H54 (cell line): ENCODE measurements at places on chromosomes 3 and 15.

GRCh38 chr3:176766862-176767261, 430.4 kb downstream of the TBL1XR1 start:
- no peak for DNase-seq

DNA sequence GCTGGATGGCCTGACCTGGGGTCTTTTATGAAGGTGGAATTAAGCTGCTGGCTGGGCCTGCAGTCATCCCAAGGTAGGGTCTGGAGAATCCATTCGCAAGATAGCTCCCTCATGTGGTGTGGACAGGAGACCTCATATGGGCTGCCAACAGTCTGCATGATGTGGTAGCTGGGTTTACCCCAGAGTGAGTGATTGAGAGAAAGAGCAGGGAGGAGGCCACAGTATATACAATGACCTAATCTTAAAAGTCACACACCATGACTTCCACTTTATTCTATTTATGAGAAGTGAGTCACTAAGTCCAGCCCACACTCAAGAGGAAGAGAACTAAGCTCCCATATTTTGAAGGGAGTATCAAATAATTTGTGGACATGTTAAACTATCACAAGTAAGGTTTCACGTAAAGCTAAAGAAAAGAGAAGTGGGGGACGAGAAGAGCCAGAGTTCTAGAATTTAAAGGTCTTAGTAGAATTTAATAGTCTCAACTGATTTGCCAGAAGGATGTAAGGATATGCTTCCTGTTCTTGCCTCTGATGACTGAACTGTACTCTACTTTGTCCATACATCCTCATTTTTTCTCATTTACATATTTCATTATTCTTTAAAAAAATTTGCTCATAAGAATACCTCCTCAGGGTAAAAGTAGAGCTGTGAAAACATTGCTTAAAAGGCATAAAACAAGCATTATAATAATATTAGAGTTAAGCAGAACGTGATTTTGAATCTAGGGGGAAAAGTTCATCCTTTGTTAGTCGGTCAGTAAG, 184.4 kb downstream of the PEX5L start:
- DNase-seq, result peak; percentile 47

GRCh38 chr3:6078436-6078835, 782.5 kb upstream of the GRM7 start:
- no peak for DNase-seq

GRCh38 chr15:94296717-94297116, 65.4 kb downstream of the MCTP2 start:
- DNase-seq, result no peak

GRCh38 chr15:46344915-46345314, 710.1 kb downstream of the SQOR start:
- no peak for DNase-seq

DNA sequence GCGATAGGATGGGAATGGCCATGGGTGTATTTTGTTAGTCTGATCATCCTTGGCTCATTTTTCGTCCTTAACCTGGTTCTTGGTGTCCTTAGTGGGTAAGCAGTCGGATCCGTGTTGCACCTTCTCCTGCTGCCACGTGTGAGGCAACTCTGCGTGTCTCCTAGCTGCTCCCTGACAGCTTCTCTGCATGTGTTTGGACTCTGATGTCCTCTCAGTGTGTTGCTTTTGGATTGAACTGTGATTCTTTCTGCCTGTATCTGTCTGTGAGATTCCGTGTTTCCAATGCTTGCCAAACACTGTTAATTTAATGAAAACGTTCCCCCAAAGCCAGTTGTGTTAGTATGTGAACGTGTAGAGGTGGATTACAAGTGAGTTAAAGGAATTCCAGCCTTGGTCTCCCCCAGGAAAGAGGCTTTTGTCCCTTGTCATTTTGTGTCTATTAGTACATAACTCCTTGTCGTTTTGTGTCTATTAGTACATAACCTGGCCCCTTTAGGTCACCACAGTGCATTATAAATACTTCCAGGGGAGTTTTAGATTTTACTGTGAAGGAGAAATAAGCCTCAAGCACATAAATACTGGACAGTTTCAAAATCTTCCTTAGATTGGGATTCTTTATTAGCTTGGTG, 172.4 kb downstream of the CHDH start:
- no peak for DNase-seq

- DNase-seq, result no peak
Observed at GRCh38 chr3:159819676-159820075, 169.0 kb upstream of the IL12A start.

DNA sequence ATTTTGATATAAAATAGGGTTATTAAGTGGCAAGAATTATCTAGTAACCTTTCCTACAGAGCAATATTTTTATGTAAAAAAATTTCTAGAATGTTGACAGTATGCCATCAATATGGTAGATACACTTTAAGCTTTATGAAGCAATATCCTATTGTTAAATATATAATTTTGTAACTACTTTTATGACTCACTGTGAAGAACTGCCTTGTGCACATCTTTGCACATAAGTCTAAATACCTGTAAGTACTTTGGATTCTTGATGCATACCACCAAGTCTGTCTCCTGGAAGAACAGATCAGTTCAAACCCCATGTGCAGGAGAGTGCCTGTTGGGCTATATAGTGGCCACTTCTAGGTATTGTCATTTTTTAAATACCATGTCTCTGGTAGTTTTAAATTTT, 205.7 kb upstream of the EIF1B start:
- no peak for DNase-seq

- DNase-seq, result no peak
Observed at GRCh38 chr3:127590282-127590592, 296 bp downstream of the TPRA1 start.

GRCh38 chr15:38411902-38412301, 42.0 kb upstream of the FAM98B start:
- DNase-seq, result no peak

GRCh38 chr15:83955806-83956265, 279.7 kb upstream of the GOLGA6L4 start:
- no peak for DNase-seq

DNA sequence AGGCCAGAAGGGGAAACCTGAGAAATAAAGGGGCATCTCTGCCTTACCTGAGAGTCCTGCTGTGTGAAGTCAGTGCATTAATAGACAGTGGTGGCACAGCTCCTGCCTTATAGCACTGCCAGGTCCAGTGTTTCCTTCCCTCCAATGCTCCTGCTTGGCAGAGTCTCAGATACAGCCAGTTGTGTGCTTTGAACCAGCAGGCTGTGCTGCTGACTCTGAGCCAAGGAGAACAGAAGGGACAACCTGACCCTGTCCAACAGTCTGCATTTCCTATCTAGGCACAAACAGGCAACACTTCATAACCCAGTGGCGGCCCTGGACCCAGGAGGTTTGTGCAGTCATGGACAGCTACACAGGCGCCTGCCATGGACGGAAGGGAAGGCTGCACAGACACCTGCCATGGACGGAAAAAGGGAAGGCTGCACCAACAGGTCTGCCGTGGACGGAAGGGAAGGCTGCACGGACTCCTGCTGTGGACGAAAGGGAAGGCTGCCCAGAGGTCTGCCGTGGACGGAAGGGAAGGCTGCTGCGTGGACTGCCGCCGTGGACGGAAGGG, 33.9 kb upstream of the PLXNA1 start:
- DNase-seq, result no peak

GRCh38 chr15:85692873-85693272, 101.9 kb downstream of the KLHL25 start:
- no peak for DNase-seq

DNA sequence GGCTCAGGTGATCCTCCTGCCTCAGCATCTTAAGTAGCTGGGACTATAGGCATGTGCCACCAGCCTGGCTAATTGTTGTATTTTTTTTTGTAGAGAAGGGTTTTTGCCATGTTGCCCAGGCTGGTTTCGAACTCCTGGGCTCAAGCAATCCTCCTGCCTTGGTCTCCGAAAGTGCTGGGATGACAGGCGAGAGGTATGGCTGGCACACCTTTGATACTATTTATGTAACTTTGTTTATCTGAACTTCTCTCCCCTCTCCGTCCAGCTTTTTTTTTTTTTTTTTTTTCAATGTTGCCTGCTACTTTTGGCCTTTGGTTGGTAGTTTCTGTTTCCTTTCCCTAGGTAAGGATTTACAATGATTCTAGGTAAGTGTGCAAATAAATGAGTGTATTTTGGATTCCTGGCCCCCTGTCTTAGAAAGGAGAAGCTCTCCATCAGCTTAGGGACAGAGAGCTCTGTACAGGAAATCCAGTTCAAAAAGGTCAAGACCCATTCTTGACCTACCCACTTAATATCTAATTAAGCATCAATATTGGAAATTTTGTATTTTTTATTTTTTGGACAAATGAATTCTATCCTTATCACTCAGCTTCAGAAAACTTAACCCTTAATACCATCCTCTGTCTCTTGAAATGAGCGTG, 6.8 kb downstream of the ARL6IP5 start:
- no peak for DNase-seq

DNA sequence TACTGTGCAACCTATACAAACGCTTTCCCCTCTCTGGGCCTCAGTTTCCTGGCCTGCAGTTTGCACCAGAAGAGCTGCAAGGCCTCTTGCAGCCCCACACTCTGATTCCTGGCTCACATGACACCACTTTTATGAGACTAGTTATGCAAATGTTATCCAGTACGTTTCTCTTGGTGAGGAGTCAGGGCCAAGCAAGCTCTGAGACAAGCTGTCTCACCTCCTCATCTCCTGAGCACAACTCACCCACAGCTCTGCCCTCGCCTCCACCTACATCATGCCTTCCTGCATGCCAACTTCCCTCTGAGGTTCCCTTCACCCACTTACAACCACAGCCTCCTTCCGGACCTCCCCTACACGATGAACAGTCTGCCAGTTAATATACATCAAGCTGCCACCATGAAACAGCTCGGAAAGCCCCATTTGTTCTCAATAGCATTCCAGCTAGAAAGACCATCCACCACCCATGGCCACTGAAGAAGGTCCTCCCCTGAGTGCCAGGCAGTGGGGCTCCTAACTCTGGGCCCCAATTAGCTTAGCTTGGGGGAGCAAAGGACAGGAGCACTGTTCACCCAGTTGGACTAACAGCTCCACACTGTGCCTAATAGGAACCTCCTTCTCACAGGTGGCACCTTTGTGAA, 25.0 kb downstream of the CRYGS start:
- no peak for DNase-seq

DNA sequence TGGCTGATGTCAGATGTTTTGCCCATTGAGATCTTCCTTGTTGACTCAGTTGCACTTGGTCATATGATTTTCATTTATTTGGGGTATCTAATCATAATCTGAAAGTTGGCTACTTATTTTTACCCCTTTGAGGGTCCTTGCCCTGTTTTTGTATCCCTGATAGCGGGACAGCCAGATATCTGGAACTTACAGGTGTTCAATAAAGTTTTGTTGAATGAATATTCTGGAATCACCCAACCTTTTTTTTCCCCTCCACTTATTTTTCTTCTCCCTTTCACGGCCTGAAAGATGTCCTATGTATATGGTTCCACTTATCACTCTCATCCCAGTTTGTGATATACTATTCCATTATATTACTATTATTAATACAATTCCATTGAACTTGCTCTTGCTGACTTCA, 12.8 kb downstream of the CTNNB1 start:
- no peak for DNase-seq

- no peak for DNase-seq
Observed at GRCh38 chr15:78414621-78415250, 23.3 kb upstream of the IREB2 start.

GRCh38 chr15:57500979-57501576, 90.6 kb upstream of the MYZAP start:
- no peak for DNase-seq

GRCh38 chr15:57395292-57395691, 19.0 kb downstream of the CGNL1 start:
- peak; percentile 53 for DNase-seq

GRCh38 chr3:127110982-127111693, 81.8 kb upstream of the PRR23E start:
- DNase-seq, result no peak

GRCh38 chr3:39327746-39328349, 1.7 kb upstream of the CCR8 start:
- DNase-seq, result no peak

DNA sequence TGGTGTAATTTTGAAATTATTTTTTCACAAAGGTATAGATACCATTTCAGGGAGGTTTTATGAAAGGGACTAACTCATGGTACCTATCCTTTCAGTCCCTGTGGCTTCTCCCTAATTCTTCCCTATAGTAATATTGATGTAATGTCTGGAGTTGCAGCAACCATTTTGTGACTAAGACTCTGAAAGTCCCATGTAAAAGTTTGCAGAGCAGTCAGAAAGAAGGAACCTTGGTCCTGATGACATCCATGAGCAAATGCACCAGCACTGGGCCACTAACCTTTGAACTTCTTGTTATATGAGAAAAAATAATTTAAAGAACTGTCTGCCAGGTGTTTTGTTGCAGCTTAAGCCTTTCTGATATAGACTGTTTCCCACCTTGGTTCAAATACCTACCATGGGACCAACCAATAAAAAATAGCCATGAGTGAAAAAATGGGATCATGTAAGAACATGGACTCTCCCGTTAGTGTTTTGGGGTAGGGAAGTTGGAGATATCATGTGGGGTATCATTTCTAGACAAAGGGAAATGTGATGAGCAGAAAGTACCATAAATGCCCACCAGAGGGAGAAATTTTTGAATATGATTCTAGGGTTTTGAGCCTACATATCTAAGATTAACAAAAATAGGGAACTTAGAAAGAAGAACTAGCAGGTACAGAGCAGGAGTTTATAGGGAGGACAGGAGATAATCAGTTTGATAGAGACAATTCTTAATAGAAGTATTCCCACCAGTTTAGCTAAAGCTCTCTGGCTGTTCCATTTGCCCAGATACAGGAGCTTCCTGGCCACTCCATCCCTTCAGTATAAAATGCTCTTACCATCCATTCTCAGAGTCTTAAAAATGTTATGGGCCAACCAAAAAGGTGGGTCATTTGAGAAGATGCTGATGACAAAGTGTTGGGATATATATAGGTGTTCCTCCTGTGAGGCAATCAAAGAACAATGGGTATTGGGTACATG, 3.4 kb upstream of the CPOX start:
- DNase-seq, result no peak

- no peak for DNase-seq
Observed at GRCh38 chr3:110181226-110181625, 843.9 kb upstream of the DPPA4 start.

DNA sequence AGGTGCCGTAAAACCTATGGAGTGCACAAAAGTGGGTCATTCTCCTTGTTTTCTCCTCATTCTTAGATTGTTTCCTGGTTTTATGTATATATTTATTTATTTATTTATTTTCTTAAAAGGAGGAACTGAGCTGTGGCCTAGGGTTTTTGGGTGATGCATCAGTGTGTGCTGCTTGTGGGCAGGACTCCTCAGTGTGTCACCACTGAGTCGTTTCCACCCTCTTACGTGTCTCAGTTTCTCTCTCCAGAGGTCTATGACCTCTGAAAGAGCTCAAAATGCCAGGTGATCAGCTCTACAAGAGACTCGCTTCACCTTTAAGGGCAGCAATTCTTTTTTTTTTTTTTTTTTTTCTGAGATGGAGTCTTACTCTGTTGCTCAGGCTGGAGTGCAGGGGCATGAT, 72.9 kb downstream of the CD200 start:
- no peak for DNase-seq
